ENCODE measurements at places on chromosomes 12 and 14. TPM values are rescaled to one million over a fixed set of nuclear protein-coding genes. Genes with fewer than 3 reads are reported as not detected.

Gene RITA1
- total RNA-seq: 17.5 TPM

Gene ZBTB42
- total RNA-seq: 2.7 TPM

Gene B4GALNT1
- 4.0 TPM for total RNA-seq

Gene KRT74
- not detected for total RNA-seq

Gene MLH3
- 29.9 TPM for total RNA-seq

Gene NID2
- total RNA-seq: 133 TPM

Gene CNPY2
- 87.5 TPM for total RNA-seq

Gene GDF3
- not detected for total RNA-seq

Gene TAS2R30
- total RNA-seq: 9.1 TPM

Gene AMN
- total RNA-seq: 0.22 TPM

Gene TSPAN19
- total RNA-seq: 0.25 TPM

Gene GARIN6
- total RNA-seq: not detected

Gene RILPL1
- 12.4 TPM for total RNA-seq
